ENCODE measurements at places on chromosomes 3 and 15. TPM values are rescaled to one million over a fixed set of nuclear protein-coding genes. Genes with fewer than 3 reads are reported as not detected.

GRCh38 chr3:80238152-80238551 is 470.4 kb upstream of the ROBO1 start:
- no peak for DNase-seq

The FBXL22 gene
- polyA plus RNA-seq = 4.6 TPM

DNA sequence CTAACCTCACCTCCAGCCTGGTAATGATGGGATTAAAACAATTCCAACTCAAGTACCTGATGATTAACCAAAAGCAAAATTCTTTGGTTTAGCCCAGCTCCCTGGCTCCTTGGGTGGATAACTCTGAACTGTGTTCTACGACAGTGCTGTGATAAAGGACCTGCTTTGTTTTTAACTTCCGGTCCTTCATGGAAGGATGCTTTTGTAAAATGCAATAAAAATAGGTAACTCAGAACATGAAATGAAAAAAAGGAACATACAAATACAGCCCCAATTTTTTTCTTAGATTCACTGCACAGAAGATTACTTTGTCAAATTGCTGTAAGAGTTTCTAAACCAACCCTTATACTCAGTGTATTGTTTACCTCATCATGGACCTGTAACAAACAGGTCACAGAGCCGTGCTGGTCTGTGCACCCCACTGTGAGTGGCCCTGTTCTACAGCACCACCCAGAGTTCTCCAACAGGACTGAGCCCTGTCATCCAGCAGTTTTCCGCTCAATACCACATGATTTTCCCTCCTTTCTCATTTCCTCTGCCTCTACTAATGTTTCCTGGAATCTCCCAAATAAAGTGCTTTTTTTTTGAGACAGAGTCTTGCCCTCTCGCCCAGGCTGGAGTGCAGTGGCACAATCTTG is 4.9 kb upstream of the PCYT1A start:
- no peak for DNase-seq

GRCh38 chr15:35066094-35066493 is 19.0 kb downstream of the NANOGP8 start:
- DNase-seq = no peak

The HRG gene
- polyA plus RNA-seq = 0.24 TPM

DNA sequence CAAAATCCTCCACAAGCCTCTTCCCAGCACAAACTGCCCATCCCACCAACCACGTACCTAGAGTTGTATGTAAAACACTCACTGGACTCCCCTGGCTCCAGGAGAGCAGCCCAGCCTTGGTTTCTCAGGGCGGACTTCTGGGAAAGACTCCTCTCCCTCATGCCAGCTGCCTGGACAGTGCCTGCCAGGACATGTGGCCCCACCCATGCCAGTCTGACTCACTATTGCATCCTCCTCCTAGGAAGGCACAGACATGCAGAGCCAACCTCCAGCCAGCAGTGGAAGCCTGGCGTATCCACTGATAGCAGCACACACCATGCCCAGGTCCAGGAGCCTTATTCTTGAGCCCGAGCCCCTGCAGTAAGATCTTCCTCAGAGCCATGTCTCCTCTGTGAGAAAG is 8.6 kb downstream of the PKM start:
- DNase-seq = no peak

DNA sequence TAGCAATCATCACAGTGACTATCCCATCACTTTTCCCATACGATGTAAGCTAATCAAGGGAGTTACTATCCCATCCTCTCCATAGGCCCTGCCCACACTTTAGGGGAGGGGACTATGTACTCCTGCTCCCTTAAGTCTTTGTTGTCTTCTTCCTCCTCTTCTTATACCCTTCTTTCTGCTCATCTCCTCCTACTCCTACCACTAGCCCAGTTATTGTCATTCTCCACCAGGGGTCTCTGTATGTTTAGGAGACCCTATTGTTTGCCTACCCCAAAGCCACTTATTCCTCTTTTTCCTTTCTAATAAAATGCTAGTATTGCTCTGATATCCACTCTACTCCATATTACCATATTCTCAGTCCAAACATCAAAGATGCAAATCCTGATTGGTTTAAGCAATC is 27.8 kb downstream of the STAC start:
- no peak for DNase-seq

The ADPRH gene
- 12.7 TPM for polyA plus RNA-seq

DNA sequence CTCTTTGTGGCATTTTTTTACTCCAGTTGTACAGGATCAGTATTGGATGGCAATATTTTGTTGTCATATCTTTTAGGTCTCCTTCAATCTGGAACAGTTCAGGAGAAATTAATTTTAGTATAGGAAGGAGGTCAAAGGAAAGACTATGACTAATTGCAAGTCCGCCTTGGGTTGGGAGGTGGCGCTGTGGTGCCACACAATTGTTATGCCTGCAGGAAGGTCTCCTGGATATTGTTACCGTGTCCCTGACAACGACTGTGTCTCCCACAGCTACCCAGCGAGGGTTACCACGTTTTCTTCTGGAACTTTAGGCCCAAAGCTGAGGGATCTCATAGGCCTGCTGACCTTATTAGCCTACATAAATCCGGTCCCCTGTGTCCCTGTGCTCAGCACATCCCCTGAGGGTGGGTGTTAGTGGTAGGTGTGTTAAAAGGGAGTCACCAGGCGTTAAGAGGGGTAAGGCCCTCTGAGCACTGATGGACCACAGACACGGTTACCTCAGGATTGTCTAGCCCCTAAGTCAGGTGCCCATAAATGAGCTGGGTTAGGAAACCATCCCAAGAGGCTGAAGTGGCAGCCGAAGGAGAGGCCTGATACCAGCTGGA is 31.5 kb downstream of the KCNAB1 start:
- no peak for DNase-seq

DNA sequence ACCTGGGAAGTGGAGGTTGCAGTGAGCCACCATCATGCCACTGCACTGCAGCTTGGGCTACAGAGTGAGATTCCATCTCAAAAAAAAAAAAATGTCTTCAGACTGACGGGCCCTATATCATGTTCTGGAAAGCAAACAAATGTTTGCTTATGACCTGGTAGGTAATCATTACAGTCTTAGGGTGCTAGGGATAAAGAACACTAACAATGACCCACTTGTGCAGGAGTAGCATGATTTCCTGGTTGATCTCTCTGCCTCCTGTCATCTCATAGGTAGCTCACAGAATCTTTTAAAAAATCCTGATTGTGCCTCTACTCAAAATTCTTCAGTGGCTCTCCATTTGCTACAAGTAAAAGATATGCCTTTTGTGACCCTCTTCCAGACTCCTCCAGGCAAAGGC is 74.5 kb upstream of the TSPAN3 start:
- DNase-seq = no peak

The TNNC1 gene
- 23.1 TPM for polyA plus RNA-seq

- DNase-seq = no peak
Measured at GRCh38 chr3:151156618-151157216, 46.3 kb downstream of the GPR171 start.

- no peak for DNase-seq
Measured at GRCh38 chr3:124763644-124764358, 33.5 kb downstream of the UMPS start.

GRCh38 chr15:62868507-62868906 is 174.0 kb upstream of the TPM1 start:
- DNase-seq = no peak

GRCh38 chr3:183815951-183816475 is 9.4 kb downstream of the MAP6D1 start:
- DNase-seq = no peak

GRCh38 chr3:152402695-152403451 is 134.1 kb downstream of the MBNL1 start:
- peak; percentile 42 for DNase-seq

- no peak for DNase-seq
Measured at GRCh38 chr3:151873398-151873797, at the start of gene SUCNR1. Gene SUCNR1, plus strand, starts transcription at chr3:151873643. Its CDS starts 6,250 bp downstream, at chr3:151879893.
